ENCODE measurements at places on chromosomes 2 and 18.
A peak's percentile ranks its signal among the peaks of the same experiment; 100 is the strongest.

DNA sequence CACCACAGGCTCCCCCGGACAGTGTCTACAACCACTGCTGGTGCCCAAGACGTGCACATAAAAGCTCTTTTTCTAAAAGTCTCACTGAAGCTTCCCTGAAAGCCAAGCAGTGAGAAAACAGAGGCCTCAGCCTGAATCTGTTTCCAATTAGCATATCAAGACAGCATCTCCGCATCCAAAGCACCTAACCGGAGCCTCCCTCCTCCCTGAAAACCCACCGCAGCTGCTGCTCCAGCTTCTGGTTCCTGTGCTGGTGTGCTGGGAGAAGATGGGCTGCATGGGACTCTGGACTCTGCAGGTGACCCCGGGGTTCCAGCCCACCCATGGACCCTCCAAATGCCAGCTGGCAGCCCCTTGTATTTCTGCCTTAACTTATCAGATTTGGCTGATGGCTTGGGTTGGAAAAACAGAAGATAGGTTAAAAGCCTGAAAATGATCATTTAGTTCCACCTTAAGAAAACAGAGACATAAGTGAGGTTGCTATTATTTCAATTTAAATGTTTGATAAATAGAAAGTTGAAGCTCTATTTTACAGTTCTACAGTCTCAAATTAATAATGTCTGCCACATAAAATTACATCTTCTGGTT lies 103.3 kb downstream of the TMEM18 start:
- DNase-seq, result no peak

DNA sequence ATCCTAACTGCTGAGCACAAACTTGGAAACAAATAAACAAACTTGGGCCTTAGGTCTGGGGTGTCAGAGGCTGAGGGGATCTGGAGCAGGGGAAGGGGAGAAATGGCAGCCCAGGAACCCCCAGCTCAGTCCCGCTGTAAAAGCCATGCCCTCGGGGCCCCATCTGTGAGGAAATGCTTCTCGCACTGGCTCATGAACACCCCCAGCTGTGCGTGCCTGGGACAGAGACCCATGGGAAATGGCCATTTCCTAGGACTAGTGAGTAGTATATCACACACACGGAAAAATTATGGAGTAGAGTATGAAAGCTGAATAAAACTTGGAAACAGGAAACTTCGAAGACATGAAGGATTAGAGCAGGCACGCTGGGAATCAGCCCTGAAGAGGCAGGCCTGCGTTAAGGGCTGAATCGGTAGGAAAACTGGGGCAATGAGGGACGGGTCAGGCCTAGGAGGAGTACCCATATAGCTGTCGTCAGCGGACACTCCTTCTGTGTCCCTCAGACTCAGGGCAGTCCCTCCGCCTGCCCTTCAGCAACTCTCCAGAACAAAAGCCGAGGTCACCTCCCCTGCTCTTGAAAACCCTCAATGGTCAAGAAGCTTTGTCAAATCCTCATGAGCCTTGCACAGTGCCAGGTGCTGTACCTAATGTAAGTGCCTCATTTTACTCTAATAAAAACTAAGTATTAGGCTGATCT lies 120.8 kb upstream of the ODC1 start:
- no peak for DNase-seq

DNA sequence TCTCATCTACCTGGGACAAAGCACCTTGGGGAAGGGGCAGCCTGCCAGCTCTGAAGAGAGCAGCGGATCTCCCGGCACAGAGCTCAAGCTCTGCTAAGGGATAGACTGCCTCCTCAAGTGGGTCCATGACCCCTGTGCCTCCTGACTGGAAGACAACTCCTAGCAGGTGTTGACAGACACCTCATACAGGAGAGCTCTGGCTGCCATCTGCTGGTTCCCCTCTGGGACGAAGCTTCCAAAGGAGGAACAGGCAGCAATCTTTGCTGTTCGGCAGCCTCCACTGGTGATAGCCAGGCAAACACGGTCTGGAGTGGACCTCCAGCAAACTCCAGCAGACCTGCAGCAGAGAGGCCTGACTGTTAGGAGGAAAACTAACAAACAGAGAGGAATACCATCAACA lies 549.9 kb upstream of the LRATD1 start:
- DNase-seq, result no peak

DNA sequence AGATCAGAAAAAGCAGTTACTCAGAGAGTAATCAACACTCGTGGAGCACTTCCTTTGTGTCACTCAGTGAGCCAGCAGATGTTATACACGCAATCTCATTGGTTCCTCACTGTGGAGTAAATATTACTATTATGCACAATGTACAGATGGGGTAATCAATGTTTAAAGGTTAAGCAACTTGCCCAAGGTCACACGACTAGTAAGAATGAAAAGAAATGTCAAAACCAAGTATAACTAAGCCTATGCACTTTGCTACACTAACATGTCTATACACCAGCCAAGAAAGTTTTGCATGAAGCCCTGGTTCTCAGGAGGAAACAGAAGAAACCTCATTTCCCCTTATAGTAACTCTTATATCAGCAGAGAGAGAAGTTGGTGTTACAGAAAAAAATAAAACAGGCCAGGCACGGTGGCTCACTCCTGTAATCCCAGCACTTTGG lies 5.4 kb downstream of the METTL21A start:
- DNase-seq, result no peak

DNA sequence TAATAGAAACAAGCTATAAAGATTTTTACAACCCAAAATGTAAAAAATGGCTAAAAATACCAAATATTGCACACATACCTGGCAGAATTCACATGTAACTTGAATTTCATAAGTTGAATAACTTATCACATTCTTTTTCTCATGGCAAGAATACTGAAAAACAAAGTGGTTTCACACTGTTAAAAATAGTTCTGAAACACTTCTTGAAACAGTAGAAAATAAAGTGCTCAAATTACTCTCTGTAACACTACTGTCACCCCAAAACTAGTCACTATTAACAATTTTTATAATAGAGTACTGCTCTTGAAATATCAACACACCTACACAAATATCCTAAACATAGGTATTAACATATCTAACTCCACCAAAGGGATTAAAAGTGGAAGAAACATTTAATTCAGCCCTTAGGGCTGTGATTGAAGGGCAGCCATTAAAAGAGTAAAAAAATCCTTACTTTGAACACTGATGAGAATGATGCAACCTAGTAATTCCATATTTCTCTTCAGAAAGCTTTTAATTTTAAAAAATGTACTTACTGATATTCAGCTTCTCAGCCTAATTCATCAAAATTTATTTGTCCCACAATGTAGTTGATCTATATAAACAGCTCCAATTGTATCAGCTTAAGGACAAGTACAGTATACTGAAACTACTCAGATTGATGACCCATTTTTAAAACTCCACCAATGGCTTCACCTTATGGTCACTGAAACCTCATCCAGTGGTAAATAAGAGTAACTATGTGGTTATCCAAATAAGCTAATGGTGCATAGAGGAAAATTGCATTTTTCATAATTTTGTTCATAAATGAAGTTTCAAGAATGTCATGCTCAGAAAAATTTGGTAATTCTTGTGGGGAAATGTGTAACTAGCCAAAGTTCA lies 31.4 kb downstream of the ATF2 start:
- DNase-seq, result no peak

DNA sequence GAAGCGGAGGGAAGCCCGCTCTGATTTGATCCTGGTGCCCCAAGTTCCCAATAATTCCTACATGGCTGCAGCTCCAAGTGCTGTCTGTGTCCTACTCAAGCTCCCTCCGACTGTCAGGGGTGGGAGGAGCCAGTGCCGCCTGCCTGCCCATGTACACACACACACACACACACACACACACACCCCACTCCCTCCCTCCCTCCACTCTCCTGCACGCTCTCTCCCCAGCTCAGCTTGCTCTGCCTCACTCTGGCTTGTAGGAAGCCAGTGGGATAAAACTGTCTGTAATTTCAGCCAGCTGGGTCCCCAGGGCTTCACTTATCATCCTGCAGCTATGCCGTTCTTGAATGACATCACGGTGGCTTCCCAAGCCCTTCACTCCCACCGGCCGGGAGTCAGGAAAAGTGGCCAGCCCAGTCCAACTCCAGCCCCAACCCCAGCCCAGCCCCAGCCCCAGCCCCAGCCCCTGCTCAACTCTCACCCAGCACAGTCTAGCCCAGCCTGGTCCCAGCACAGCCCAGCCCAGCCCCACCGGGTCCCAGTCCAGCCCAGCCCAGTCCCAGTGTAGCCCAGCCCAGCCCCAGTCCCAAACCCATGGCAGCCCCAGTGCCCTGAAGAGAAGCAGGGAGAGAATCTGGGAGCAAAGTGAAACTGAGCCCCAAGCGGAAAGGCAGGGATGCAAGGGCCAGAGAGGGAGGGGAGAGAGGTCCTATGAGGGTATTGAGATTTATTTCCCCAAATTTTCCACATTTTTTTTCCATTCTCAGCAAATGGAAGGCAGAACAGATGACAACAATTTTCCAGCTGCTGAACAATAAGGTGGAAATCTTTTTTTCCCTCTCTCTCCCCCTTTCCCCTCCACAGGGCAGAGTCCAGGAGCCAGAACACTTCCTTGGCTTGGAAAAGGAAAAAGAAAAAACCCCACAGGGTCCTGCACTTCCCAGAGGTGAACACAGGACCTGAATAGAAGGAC lies 144.0 kb downstream of the TNS1 start:
- peak; percentile 87 for DNase-seq

DNA sequence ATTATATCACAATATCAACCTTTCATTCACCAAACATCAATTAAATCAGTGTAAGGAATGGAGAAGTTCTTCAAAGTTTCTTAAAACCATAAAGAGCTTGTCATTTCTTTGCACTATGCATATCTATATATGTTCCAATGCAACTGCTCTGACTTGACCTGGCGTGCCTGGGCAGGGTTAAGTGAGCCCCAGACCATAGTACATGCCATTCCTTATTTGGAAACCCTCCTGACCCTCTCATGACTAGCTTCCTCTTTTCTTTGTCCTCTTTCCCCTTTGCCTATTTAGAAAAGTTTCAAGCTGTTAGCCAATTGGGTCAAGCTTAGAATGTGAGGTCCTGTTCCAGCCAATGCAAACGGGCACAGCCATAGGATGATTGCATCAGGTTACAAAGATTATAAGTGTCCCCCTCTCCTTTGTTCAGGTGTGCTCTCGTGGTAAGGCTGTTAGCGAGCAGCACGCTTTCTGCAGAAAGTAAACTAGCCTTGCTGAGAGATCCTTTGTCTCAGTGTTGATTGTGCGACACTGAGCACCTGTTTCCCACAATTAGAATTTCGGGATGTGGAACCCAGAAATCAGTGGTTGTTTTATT lies 78.2 kb upstream of the UXS1 start:
- DNase-seq, result no peak

- DNase-seq, result no peak
Observed at GRCh38 chr2:120786038-120786960, 50.6 kb downstream of the GLI2 start.

DNA sequence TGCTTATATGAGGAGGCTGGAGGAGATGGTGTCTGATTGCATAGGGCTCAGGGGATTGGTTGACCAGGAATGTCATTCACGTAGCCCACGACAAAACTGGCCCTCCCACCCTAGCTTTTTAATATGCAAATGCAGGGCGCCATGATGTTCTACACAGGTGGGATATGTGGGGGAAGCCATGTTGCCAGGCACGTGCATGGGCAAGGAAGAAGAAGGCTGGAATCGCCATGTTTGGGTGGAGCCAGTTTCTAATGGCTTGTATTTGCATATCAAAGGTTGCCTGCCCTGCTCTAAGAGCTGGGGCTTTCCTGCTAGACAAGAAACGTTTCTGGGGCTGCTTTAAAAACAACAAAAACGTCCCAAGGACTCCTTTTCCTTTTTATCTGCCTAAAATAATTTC lies 26.5 kb upstream of the LINC00305 start:
- no peak for DNase-seq

- no peak for DNase-seq
Observed at GRCh38 chr2:240528406-240529040, 29.3 kb downstream of the ANKMY1 start.
